ENCODE measurements at places on chromosomes 1 and 21.

GRCh38 chr1:15703562-15703961, 19.4 kb downstream of the PLEKHM2 start:
- no peak for DNase-seq

- no peak for DNase-seq
Measured at GRCh38 chr1:60502506-60502905, 428.9 kb upstream of the C1orf87 start.

DNA sequence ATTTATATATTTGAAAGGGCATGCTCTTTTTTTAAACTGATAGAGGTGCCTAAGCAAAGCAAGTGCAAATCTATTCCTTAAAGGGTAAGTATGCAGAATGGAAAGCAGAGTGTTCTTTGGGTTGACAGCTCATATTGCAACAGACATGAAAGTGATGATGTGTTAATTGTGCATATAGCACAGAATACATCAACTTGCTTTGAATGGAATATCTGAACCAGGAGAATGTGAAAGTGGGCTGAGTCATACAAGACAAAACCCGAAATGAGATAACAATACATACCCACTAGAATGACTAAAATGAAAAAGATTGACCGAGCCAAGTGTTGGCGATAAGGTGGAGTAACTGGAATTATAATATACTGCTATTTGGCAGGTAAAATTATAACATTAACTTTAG, 4.3 kb downstream of the CR1 start:
- DNase-seq: no peak

DNA sequence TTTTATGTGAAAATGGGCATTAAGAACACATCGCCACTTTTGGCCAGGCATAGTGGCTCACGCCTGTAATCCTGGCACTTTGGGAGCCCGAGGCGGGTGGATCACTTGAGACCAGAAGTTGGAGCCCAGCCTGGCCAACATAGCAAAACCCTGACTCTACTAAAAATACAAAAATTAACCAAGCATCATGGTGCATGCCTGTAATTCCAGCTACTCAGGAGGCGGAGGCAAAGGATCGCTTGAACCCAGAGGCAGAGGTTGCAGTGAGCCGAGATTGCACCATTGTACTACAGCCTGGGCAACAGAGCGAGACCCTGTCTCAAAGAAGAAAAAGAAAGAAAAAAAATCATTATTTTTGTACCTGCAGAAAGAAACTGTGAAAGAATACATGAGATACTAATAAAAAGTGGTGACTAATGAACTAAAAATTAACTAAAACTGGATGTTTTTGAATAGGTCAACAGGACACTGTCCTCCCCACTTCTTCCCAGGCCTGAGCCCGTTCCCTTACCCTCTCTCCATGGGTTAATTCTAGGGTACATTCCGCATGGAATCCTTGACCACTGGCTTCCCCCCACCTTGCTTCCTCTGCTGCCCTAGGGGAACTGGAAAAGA, 8.3 kb upstream of the TINAGL1 start:
- DNase-seq: no peak

- DNase-seq: no peak
Measured at GRCh38 chr1:234971586-234972297, 156.9 kb downstream of the TOMM20 start.

- DNase-seq: no peak
Measured at GRCh38 chr1:109799445-109799844, 35.7 kb upstream of the EPS8L3 start.

GRCh38 chr1:19110257-19110927, 99.7 kb downstream of the UBR4 start:
- no peak for DNase-seq

GRCh38 chr1:160834945-160835565, 27.6 kb downstream of the CD244 start:
- DNase-seq: peak; percentile 8

- DNase-seq: no peak
Measured at GRCh38 chr1:234621657-234622335, 11.8 kb upstream of the IRF2BP2 start.

DNA sequence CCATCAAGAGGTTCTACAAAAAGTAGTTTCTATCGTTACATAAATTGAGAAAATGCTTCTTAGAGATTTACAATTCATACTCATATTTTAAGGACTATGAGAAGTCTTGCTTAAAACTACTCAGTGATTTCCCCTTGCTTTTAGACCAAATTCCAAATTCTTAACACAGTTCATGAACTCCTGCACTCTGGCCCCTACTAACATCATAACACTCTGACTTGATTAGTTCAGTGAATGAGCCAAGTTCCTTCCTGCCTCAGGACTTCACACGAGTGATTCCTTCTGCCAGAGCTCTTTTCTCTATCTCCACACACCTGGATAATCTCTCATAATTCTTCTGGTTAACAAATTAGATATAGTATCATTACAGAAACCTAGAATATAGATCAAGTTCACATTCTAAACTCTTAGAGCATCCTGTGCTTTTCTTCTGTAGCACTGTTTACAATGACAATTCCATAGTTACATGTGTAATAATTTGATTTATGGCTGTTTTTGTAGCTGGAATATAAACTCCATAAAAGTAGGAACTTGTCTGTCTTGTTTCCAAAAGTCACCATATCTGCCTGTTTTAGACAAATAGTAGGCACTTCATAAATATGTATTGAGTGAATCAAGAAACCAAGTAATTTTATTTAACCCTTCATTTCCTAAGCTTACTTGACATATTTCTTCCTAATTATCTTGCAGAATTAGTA, 59.9 kb downstream of the NUF2 start:
- DNase-seq: no peak

DNA sequence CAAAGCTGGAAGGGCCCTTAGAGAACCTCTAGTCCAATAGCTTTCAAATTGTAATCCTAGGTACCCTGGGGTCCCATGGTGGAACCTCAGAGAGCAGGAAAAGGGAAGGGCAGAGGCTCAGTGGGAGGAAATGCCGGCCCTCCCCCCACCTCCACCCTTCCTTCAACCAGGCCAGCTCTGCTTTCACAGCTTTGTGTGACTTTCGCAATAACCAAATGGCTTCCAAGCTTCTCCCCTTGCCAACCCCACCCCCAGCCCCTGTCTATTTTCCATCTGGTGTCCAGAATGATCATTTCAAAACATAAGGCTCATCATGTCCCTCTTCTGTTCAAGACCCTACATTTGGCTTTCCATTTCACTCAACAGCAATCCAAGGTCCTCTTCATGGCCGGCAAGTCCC, 74.4 kb downstream of the CD58 start:
- no peak for DNase-seq

DNA sequence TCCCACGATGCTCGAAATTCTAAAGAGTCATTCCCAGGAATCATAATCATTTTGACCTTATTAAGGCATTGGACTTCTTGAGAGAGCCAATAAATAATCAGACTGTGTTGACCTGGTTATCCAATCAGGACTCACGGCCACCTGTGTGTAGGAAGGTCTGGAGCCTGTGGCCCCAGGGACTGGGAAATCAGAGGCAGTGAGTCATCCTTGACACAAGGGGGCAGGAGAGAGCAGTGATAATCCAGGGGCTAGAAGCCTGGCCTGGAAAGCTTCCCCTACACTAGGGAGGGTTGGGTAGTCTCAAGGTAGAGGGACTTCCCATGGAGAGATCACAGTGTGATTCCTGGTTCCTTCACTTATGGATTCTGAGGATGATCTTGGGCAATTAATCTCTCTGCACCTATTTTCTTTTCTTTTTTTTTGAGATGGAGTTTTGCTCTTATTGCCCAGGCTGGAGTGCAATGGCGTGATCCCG, 4.7 kb downstream of the MR1 start:
- no peak for DNase-seq

DNA sequence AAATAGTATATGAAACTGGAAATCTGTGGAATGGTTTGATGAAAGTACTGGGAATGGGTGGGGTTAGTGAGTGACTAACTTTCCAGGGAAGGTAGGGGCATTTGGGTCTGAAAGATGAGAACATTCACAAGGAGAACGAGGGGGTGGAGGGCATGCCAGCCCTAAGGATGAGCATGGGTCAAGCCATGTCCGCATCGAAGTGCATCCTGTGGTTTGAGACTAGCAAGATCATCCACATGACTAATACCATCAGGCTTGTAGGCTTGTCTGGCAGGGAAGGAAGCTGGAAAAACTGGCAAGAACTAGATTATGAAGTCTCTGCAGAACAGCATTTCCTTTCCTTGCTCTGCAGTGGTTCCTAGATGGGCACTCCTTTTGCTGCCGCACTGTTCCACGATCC, 70.4 kb upstream of the UBE2U start:
- no peak for DNase-seq

GRCh38 chr1:6385488-6386191, 7.9 kb downstream of the ACOT7 start:
- peak; percentile 98 for DNase-seq
